AML-193 (cell line): ENCODE measurements at places on chromosomes 2 and 18.

- DNase-seq: no peak
These were observed 612.4 kb downstream of the FBXO15 start for GRCh38 chr18:73535189-73535588.

GRCh38 chr2:191499874-191500565 lies 177.9 kb upstream of the NABP1 start:
- DNase-seq: no peak

DNA sequence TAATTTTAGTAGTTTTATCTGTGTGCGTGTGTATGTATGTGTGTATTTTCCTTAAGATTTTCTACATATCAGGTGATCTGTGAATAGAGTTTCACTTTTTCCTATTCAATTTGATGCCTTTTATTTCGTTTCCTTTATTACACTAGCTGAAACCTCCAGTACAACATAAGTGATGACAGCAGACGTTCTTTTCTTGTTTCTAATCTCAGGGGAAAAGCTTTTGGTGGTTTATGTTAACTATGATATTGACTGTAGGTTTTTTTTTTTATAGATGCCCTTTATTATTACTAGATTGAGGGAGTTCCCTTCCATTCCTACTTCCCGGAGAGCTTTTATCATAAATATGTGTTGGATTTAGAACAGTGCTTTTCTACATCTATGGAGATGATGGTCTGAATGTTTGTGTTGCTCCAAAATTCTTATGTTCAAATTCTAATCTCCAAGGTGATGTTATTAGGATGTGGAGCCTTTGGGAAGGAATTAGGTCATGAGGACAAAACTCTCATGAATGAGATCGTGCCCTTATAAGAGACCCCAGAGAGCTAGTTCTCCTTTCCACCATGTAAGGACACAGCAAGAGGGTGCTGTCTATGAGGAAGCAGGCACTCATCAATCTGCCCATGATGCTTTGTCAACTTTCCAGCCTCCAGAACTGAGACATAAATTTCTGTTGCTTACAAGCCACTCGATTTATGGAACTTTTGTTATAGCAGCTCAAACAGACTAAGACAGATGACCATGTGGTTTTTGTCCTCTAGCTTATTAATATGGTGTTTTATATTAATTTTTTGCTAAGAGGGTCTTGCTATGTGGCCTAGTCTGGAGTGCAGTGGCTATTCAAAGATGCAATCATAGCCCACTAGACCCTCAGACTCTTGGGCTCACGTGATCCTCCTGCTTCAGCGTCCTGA lies 5.9 kb upstream of the RHBDD1 start:
- no peak for DNase-seq

- DNase-seq: no peak
These were observed 91.8 kb downstream of the PDCL3 start for GRCh38 chr2:100654611-100655010.

GRCh38 chr2:283996-284794 lies 3.7 kb downstream of the ALKAL2 start:
- DNase-seq: no peak

- no peak for DNase-seq
These were observed 13.5 kb upstream of the HS6ST1 start for GRCh38 chr2:128332091-128332634.

DNA sequence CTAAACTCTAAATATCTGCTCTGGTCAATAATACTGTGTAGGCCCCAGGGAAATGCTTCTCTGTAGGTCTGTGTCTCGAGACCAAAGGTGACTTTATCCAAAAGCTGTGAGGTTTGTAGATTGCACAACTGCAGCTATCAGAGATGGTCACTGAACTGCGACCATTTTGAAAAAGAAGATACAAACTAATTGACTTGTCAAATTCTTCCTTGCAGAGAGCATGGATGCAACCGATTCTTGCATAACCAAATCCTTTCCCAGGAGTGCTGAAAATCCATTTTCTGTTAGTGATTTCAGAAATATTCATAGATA lies 155.8 kb downstream of the SH3BP4 start:
- no peak for DNase-seq

DNA sequence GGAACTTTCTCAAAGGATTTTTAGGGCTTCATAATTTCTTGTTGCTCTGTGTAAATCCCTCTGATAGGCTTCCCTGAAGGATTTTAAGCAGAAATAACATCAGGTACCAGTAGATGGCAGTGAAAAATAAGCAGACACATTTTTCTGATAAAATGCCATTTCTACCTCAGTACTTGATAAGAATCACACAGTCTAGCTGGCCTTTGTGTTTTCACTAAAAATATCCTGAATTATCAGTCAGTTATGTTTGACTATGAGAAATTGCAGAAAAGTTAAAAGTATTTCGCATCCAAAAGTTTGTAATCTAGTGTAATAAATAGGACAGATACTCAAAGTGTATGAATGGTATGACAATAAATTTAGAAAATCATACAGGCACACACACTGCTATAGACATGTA lies 68.7 kb downstream of the DNAJC10 start:
- peak; percentile 28 for DNase-seq

- DNase-seq: no peak
These were observed 181.1 kb upstream of the ARL4C start for GRCh38 chr2:234677758-234678538.

- no peak for DNase-seq
These were observed 55.3 kb upstream of the HAAO start for GRCh38 chr2:42847596-42848151.

GRCh38 chr2:222076973-222077690 lies 221.7 kb downstream of the PAX3 start:
- peak; percentile 45 for DNase-seq

DNA sequence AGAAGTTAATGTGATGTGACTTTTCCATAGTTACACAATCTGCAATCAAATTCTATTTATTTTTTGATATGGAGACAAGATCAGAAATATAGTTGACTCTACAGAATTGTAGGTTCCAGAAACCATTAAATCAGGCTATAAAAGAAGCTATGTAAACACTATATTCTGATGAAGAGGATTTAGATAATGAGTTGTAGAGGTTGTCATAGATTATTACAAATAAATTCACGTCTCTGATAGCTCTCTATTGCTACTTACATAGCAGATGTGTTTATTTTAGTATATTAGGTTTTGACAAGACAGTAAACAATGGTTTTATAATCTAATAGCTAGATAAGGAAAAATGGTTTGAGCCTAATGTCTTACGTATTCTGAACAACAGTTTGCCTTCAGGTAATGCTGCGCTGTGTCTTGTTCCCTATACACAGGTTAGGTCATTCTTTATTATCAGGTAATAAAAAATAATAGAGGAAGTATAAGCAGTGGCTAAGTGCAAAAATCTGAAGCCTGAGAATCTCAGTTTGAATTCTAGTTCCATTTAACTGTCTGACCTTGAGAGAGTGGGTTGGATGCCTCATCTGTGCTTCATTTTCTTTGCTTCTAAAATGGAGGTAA lies 93.4 kb downstream of the PPP1R1C start:
- DNase-seq: no peak

DNA sequence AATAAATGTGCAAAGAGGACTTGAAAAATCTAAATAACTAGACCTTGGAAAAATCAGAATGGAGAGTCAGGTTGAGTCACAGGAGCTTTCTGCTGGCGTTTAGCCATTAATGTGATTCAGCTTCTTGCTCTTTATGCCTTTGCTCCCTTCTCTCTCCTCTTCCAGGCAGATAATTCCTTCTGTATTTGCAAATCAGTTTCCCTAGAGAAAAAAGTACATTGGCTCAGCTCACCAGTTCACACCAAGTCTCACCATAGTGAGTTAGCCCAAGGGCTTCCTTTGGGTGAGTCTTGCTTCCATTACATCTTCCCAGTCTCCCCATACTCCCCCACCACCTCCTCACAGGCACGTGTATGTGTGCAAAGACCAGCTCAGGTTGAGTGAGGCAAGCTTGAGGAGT lies 73.6 kb downstream of the CYBRD1 start:
- no peak for DNase-seq

GRCh38 chr18:36769172-36769571 lies 59.6 kb downstream of the TPGS2 start:
- DNase-seq: no peak
